ENCODE measurements at places on chromosomes 16 and 17.
A peak's percentile ranks its signal among the peaks of the same experiment; 100 is the strongest.

DNA sequence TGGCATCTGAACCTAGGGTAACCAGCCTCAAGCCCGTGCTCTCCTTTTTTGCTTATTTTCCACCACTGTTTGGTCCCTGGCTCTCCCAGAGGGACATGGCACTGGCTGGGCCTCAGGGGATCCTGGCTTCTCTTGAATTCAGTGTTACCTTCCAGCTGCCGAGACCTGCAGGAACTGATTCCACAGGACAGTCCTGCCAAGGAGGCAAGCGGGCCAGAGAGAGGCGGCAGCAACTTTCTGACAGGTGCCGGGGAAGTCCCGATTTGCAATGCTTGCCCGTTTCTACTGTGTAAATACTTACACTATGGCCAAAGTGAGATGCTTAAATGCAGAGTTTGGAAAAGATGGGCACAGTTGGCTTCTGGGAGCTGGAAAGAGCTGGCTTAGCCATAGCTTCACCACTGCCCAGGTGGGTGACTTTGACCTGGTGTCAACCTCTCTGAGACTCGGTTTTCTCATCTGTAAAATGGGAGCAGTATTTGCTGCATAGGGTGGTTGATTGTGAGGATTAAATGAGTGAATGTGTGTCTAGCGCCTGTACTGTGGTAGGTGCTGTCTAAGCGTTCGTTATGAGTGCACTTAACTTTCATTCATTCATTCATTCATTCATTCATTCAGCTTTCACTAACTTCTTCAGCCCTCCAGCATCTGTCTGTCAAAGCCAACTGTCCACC is 124.9 kb downstream of the CMIP start:
- DNase-seq, result no peak

GRCh38 chr16:86663685-86664521 is 85.6 kb downstream of the FOXL1 start:
- peak; percentile 48 for DNase-seq

- peak; percentile 81 for DNase-seq
These were observed 42.6 kb downstream of the KLHDC4 start for GRCh38 chr16:87723226-87723623.

DNA sequence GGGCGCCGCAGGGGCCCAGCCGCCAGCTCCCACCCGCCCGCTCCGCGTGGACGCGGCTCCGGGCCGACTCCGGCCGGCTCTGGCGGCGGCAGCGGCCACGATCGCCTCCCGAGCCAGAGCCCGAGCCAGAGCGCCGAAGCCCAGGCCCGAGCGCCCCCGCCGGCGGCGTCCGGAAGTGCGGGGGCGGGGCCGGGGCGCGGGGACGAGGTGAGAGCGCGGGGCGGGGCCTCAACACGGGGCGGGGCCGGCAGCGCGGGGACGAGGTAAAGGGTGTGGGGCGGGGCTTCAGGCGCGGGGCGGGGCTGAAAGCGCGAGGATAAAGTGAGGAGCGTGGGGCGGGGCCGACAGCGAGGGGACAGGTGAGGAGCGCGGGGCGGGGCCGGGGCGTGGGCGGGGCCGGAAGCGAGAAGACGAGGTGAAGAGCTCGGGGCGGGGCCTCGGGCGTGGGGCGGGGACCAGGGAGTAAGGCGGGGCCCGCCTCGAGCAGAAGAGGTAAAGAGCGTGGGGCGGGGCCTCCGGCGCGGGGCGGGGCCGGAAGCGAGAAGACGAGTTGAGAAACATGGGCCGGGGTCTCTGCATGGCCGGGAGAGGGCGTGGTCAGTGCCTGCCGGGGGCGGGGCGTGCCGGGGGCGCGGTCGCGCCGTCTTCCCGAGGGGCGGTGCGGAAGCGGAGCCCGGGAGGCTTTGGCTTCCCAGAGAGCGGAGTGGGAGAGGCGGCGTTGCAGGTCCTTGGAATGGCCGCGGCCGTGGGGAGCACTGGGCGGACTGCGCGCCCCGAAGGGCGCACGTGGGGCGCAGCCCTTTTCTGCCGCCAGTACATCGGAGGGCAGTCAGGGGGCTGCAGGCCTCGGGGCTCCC is at the start of gene AXIN1:
AXIN1 (minus strand) TSS at position 177 of the 857 bp plus-strand sequence. CDS start 5,698 bp downstream, outside the sequence.
- peak; percentile 92 for DNase-seq
